ENCODE measurements at places on chromosomes 4 and X.
A peak's percentile ranks its signal among the peaks of the same experiment; 100 is the strongest.

DNA sequence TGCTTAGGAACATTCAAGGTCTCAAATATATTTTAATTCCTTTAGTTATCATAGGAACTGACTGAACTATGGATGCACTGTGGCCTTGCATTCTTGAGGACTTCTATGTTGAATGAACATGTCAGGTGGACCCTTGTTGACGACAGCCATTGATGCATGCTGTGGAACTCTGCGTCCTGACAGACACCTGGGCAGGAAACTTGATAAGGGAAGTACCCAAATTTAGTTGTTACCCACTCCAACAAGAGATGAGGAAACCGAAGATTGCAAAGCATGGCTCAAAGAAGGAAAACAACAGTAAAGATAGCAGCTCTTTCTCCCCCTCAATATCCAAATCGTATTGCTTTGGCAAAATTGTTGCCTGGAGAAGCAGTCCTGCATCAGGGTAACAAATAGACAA lies 540.0 kb upstream of the NR3C2 start:
- DNase-seq, result no peak

GRCh38 chrX:111083081-111083480 lies 12.9 kb upstream of the PAK3 start:
- DNase-seq, result no peak

- DNase-seq, result no peak
These were observed 147.0 kb downstream of the SPANXN1 start for GRCh38 chrX:145394344-145394743.

- DNase-seq, result no peak
These were observed 138.6 kb downstream of the SPRY1 start for GRCh38 chr4:123535037-123535748.

GRCh38 chr4:127210893-127211649 lies 421.7 kb upstream of the INTU start:
- peak; percentile 16 for DNase-seq

DNA sequence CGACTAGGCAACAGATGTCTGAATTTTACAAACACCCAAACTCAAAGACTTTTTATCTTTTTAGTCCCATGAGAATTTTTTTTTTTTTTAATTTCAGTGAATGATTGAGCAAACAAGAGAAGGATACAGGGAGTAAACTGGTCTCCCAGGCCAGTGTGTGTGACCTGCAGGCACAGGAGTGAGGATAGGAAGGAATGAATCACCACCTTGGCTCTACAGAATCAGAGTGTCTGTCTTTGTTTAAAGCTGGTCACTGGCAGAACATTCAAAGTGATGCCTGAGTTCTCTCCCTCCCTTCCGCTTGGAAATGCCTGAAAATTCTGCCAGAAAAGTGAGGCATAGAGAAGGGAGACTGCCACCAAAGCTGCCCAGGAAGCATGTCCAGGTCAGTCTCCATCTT lies 69.5 kb downstream of the PARM1 start:
- peak; percentile 4 for DNase-seq

All from mesendoderm (in vitro differentiated cells).